Dermis blood vessel endothelial cell (primary cell): ENCODE measurements at places on chromosomes 5 and 9. TPM values are rescaled to one million over a fixed set of nuclear protein-coding genes. Genes with fewer than 3 reads are reported as not detected.
A peak's percentile ranks its signal among the peaks of the same experiment; 100 is the strongest.

DNA sequence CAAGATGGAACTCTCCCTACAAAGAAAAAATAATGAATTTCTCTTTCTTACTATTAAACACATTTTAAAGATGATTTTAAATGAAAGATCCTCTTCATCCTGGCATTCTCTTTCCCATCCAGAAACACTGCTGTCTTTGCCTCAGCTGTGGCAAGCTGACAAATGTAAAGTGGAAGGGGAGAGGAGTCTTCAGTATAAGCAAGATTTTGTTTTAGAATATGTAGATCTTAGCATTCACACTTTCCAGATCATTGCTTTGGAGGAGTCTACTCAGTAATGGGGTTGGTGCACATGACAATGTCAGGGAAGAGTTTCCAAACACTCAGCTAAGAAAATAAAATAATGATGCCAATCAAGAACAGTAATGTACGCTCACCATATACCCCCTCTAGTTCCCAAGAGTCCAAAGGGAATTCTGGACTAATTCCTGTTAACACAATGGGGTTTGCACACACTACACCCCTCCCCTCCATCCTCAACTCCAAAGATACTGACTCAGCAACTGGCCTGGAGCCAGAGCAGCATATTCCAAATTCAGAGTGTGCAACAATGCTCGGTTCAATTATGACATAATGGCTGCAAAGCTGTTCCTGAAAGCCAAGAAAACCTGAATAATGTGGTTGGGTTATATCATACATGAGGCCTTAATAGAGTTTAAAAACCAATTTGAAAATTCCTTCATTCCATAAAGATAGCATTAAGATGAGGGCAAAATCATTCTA, 4.6 kb downstream of the C5orf63 start:
- peak; percentile 92 for DNase-seq

DNA sequence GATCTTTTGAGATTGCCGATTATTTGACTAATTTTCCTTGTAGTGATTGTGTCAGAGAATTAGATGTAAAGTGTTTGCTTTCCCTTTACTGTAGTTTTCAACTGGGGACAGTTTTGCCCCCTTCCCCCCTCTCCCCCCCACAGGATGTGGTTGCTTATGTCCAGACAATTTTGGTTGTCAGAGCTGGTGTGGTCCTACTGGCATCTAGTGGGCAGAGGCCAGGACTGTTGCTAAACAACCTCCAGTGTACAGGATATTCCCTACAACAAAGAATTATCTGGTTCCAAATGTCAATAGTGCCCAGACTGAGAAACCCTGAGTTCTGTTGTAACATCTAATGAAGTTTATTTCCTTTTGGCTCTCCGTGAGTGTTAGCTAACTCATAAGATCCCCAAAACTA, 20.0 kb downstream of the TMEFF1 start:
- peak; percentile 53 for DNase-seq

- DNase-seq, result no peak
Observed at GRCh38 chr9:125744616-125745015, 2.6 kb upstream of the PBX3 start.

GRCh38 chr9:110939047-110939446, 99.2 kb downstream of the LPAR1 start:
- no peak for DNase-seq

- no peak for DNase-seq
Observed at GRCh38 chr9:116213693-116214047, 60.1 kb downstream of the PAPPA start.

DNA sequence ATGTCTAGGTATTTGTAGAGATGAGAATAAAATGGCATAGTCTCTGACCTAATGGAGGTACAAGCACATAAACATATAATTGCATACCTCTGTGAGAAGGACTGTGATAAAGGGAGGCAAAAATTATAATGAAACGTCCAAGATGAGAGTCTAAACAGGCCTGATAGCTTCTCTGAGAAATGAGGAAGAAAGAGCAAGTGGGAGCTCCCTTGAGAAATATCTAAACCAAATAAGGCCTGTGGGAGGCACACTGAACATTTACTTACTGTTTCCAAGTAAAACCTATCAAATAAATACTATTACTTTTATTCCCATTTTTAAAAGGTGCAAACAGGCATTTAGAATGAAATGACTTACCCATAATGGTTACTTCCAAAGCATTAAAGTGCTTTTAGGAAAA, 125.6 kb upstream of the PAPPA start:
- no peak for DNase-seq

- peak; percentile 67 for DNase-seq
Observed at GRCh38 chr5:174935854-174936474, 211.6 kb downstream of the MSX2 start.

DNA sequence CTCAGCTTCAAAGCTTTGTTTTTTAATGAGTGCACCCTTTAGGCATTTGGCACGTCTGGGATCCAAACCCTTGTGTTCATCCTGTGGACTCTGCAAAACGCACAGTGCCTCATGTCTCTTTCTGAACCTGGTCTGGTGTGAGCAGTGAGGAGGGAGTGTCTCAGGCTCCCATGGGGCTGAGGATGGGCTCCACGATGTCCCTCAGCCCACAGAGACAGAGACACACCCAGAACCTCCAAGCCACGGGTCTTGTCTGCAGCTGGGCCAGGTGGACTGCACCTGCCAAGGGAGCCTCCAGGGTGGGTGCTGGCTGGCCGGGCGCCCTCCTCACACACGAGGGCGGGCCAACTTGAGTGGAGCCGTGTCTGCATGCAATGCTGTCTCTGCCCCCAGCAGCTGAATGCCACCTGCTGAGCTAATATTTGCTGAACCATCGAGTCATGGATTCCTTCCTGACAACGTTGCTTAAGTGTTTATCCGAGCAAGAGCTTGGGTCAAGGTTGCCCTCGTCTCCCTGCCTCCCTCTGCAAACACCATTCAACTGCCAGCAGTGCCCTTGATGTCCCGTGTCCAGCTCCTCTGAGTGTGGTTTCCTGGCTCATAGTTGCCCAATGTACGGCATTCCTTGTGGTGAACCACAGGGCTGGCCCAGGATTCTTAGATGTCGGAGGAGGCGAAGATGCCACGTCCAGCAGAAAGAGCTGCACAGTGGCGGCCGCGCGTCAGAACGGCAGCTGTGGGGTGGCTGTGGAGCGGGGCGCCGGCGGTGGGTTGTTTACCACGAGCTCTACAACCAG, 31.4 kb upstream of the LPCAT1 start:
- DNase-seq, result no peak

- DNase-seq, result no peak
Observed at GRCh38 chr5:52269859-52270258, 517.9 kb upstream of the ITGA1 start.

- no peak for DNase-seq
Observed at GRCh38 chr5:170256571-170256970, 23.8 kb downstream of the C5orf58 start.

DNA sequence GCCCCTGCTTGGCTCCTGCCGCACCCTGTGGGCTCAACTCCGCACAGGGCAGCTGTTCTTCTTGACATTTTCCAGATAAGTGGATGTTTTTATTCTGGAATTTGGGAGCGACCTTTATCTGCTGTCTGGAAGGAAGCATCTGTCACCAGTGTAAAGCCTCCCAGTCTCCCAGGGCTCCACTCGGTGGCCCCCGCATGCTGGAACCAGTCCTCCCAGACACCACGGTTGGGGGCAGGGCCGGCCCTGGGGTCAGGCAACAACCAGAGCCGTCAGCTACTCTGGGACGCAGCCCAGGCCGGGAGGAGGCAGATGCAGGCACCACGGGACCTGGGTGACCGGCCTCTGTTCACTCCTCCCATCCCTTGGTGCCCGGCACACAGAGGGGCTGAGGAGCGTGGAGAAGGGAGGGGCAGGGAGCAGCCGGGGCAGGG, 92.8 kb upstream of the ADAMTS2 start:
- no peak for DNase-seq

DNA sequence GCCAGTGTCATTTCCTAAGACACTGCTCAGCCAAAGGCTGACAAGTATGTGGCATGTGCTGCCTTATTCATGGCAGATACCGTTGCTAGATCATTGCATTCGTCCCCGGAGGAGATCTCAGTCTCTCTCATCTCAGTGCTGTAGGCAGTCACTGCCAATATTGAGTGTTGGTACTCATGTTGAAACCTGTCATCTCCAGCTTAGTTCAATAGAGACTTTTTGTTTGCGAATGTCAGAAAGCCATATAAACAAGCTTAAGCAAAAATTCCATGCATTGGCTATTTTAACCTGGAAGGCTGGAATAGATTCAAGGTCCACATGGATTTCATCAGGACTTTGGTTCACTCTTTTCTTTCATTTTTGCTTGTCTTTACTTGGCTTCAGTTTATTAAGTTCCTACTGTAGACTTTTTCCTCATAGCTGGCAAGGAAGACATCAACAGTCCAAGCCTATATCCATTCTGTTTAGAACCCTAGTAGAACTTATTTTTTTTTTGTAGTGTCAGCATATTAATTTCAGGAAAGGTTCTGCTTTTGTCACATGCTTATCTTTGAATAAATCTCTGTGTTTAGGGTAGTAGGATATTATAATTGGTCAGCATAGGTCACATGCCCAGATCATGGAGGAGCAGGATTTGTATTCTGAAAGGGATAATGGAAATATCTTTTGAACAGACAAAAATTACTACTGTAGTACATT, 66.8 kb downstream of the FCHO2 start:
- DNase-seq, result no peak

- no peak for DNase-seq
Observed at GRCh38 chr5:86686046-86686445, 68.3 kb downstream of the COX7C start.

DNA sequence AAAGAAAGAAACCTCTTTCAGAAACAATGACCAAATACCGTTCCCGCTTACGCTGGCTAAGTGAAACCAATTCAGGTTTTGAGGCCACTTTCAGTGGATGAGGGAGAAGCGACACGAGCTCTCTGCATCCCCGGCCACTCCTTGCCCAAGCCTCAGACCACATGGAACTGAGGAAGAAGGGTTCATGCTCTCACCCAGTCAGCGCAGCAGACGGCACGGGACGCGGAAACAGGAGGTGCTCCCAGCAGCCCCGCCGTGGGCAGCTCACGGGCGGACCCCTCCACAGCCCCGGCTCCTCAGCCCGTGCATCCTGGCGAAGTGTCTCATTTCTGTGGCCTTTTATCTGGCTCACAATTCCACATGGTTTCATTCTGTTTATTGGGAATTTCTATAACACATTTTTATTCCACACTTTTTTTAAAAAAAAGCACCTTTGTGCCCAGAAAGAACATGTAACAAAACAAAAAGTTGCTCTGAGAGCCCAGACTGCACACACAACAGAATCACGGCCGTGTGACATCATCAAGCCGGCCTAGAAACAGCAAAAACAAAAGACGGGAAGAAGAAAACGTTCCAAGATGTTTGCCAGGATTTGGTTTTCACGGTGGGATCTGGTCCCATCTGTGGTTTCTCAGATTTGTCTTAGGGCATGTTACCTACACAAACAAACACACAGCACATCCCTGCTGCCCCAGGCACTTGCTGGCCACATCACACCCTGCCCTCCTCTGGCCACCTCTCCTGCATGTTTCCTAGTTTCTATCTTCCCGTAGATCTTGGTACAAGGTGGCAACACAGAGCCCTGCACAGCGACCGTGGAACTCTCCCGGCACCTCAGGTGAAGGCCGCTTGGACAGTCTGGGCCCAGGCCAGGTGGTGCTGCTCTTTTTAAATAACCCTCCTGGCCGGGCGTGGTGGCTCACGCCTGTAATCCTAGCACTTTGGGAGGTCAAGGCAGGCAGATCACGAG, 16.2 kb downstream of the QSOX2 start:
- no peak for DNase-seq

DNA sequence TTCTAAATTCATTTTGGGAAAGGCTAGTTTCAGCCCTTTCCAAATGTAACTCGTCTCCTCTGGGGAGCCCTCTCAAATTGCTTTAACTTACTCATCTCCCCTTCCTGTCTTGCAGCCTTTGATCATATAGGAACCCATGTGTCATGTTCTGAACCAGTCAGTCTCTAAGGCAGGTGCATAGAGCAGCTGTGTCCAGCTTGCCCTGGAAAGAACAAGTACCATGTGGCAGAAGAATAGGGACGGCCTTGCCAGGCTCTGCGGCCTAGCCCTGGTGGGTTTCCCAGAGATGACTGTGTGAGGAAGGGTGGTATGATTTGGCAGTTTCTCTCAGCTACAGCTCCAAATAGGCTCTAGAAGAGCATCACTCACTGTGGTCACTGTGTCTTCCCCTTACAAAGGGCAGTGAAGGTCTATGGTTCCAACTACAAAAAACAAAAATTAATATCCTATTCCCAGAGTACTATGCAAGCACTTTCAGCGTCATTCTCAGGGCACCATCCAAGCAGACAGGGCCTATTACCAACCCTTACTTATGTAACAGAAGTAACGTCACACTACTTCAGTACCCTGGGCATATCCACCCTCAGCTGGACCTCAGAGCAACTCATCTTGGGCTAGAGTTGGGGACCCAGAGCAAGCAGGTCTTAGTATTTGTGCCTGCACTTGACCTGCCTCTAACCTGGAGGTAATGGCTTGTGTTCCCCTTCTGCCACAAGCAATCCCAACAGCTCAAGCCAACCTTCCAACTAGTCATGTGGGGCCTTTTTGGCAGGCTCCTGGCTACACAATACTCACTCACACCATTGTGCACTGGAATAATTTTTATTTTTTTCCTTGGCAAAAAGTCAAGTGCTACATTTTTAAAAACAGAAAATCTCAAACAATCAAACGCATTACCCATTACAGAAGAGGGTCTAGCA, 37.2 kb upstream of the UBAP2 start:
- DNase-seq, result peak; percentile 14

- peak; percentile 40 for DNase-seq
Observed at GRCh38 chr9:8857926-8858595, 1058.5 kb upstream of the DMAC1 start.

GRCh38 chr9:119166096-119166495, 203.1 kb downstream of the BRINP1 start:
- no peak for DNase-seq

DNA sequence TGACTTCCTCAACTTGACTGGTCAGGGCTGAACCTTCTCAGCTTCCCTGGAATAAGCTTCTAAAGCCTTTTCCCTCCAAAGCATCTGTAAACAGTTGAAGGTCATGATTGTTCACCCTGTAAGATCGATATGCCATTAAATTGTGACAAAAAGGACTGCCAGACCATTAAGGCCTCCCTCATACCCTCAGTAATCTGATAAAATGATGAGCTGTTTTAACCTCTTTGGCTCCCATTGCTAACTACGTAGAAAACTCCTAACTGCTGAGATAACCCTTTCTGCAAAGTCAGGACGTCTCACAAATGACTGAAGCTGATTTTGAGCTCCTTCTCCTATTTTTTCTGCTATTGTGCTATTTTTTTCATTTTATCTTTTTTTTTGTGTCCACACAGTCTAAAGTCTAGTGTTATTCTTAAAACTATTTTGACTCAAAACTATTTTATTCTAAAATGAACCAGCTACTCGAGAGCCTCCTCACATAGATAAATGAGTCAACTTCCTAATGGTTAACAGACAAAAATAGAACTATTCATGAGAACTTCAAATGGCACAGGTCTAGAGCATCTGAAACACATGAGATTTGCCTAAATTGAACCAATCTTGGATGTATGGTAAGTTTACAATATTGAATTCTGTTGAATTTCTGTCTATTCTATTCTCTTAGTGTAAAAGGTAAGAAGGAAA, 395.6 kb upstream of the TLE4 start:
- no peak for DNase-seq

The BTNL3 gene
- not detected in 2 replicates for total RNA-seq

The ZNG1E gene
- 33.7 and 46.0 TPM in 2 replicates for total RNA-seq

The KIAA0825 gene
- 1.0 and 1.9 TPM in 2 replicates for total RNA-seq

The SLC6A7 gene
- total RNA-seq, result not detected in 2 replicates

The LCP2 gene
- 2.4 TPM in 1 of 2 replicates, not detected in the other for total RNA-seq

The C8G gene
- 1.7 TPM in 1 of 2 replicates, not detected in the other for total RNA-seq

The POLR1E gene
- 11.9 and 16.4 TPM in 2 replicates for total RNA-seq
